ENCODE measurements at places on chromosomes 11 and 22.

GRCh38 chr22:47374273-47374771 lies 611.9 kb downstream of the TBC1D22A start:
- H3K4me1 ChIP-seq = no peaks in the 10 kb centered on the region
- H3K27ac ChIP-seq = no peak overlapping the region
- no peaks in the 10 kb centered on the region for H3K36me3 ChIP-seq
- no peak for DNase-seq

DNA sequence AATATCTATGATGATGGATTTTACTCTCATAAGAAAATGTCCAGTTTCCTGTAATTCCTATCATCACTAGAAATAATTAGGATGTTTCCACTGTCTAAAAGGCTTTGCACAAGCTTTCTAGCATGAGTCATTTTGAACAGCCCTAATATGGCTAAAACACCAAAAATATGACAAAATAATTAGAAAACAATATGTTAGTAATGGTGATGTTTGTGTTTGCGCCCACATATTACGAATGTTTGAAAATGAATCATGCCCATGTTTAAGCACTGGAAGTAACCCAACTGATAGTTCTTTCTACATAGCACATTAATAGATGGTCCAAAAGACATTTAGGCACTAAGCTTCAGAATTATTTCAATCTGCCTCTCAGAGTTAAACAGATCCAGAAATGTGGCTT lies 96.0 kb downstream of the TRPC6 start:
- H3K4me3 ChIP-seq = no peak overlapping the region
- H3K36me3 ChIP-seq = no peaks in the 10 kb centered on the region
- no peaks in the 10 kb centered on the region for H3K4me1 ChIP-seq

DNA sequence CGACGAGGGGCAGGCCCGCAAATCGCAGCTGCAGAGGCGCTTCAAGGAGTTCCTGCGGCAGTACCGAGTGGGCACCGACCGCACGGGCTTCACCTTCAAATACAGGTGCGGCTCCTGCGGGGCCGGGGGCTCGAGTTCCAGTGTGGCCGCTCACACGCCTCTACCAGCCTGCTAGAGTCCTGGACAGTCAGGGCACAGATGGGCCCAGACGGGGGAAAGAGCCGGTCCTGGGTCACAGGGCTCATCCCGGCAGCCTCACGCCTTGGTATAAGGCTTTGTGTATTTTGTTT lies 506 bp downstream of the MCM5 start:
- H3K4me3 ChIP-seq = peak overlapping the region; percentile 96
- DNase-seq = peak; percentile 68
- H3K27me3 ChIP-seq = no peaks in the 10 kb centered on the region
- H3K4me1 ChIP-seq = peaks cover 35% of the 10 kb centered on the region
- peak overlapping the region; percentile 73 for H3K27ac ChIP-seq

DNA sequence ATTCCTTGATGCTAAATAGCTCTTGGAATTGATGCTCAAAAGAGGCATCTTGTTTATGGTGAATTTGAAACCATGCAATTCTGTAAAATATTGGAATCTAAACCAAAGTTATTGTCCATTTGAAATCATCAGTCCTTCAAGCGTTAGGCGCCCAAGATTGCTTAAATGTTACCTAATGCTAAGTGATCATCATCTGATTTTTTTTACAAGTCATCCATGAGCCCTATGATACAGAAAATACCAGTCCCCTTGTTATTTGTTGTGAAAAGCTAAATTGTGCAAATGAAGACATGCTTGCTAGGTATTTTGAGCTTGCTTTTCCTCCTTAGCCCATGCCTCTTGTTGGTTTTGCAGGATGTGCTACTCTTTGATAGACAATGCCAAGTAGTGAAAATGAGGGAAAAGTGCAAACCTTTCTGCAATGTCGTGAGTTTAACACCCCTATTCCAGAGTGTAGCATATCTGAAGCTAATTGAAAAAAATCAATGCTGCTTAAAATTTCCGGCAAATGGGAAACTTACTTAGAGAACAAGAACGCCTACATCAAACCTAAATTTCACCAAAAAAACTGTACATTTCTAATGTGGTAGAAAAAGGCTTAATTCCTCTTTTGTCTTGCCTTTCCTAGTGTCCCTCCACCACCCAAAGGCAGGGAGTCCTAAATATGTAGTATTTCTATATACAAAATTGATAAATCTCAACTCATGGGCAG lies 1.9 kb downstream of the GRK3 start:
- no peaks in the 10 kb centered on the region for H3K27me3 ChIP-seq
- H3K4me1 ChIP-seq = peaks cover 38% of the 10 kb centered on the region
- no peak for DNase-seq
- no peak overlapping the region for H3K4me3 ChIP-seq

DNA sequence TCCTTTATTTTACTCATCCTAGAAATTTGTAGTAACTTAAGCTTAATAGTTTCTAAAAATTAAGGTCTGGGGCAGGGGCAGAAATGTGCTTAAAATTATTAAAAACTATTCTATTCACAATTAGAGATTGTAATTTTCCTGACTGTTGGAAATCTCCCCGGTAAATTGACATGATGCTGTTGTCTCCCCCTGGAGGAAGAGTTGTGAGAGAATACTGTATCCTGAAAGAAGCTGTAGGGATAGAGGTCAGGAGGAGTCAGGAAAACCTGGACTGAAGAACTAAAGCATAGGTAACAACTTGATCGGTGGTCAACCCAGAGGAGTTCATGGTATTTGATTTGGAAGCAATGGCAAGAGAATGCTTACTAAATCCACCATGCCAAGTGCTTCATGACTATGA lies 16.2 kb upstream of the ESAM start:
- H3K4me3 ChIP-seq = no peak overlapping the region
- H3K27ac ChIP-seq = no peak overlapping the region
- peaks cover 7% of the 10 kb centered on the region for H3K4me1 ChIP-seq
- DNase-seq = no peak

DNA sequence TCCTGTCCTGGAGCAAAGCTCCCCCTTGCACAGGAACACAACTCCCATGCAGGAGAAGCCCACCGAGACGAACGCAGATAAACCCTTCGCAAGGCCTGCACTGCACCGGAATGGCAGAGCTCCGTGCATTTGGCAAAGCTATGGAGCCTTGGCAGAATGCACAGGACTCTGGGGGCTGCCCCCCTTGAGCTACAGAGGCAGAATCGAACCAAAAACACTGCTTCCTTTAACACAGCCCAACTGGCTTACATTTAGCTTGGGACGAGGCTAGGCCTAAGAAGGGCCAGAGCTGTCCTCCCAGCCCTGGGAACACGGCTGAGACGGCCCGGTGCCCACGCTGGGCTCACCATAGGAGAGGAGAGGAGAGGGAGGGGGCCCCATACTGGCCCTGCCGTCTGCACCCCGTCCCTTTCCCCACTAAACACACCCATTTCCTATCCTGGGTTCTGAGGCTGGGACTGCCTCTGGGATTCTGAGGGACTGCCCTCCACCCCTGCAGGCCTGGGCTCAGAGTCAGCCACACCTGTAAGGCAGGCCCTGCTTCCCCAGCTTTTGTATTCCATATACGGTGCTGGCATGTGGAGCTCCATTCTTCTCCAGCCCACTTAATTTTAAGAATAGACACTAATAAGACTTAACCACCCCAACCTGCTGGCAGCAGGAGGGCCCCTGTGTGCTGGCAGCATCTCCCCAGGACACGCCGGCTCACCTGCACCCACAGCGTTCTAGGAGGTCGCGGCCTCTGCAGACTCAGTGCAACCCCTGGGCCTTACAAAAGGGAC lies 32.9 kb downstream of the PPM1F start:
- no peak for DNase-seq
- no peak overlapping the region for H3K27ac ChIP-seq
- no peaks in the 10 kb centered on the region for H3K27me3 ChIP-seq
- no peaks in the 10 kb centered on the region for H3K36me3 ChIP-seq

DNA sequence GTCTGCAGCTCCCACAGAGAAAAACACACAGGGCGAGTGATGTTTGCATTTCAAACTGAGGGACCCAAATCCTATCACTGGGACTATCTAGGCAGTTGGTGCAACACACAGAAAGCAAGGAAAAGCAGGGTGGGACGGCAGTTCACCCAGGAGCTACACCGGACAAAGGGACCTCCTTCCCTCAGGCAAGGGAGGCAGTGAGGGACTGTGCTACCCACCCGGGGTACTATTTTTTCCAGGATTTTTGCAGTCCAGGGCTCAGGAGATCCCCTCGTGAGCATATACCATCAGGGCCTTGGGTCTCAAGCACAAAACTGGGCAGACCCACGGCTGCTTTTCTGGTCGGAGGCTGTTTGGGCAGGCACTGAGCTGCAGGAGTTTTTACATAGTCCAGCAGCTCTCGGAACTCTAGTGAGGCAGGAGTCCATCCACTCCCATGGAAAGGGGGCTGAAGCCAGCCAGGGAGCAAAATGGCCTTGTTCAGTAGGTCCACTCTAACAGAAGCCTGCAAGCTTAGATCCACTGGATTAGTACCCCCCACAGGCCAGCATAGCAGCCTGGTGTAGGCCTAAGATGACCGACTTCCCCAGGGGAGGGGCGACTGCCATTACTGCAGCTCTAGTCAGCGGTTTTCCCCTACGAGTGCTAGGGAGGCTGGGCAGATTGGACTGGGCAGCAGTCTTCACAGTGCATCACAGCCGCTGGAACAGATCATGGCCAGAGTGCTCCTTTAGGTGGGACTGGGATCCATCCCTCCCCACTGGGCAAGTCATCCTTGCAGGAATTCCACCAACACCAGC lies 28.2 kb downstream of the CARD18 start:
- DNase-seq = no peak
- no peak overlapping the region for H3K27ac ChIP-seq
- no peak overlapping the region for H3K4me3 ChIP-seq
- no peaks in the 10 kb centered on the region for H3K36me3 ChIP-seq

- no peak overlapping the region for H3K27ac ChIP-seq
- no peak for DNase-seq
- no peaks in the 10 kb centered on the region for H3K36me3 ChIP-seq
- no peak overlapping the region for H3K4me3 ChIP-seq
- no peaks in the 10 kb centered on the region for H3K27me3 ChIP-seq
Observed at GRCh38 chr11:8731647-8732323, 49.2 kb downstream of the RPL27A start.

DNA sequence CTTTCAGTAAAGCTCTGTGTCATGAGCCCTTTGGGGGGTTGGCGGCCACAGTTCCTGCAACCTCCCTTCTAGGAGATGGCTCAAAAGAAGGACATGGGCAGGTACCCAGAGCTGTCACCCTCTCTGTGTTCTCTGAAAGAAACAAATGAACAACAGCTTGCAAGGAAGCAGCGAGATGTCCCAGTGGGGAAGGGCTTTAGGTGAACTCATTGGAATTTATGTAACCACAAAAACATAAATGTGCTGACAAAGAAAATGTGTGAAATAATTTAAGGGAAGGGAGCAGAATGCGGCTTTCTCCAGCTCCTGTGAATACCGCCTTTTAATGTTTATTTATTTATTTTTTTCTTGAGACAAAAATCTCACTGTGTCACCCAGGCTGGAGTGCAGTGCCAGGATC lies 3.3 kb downstream of the PARVG start:
- H3K36me3 ChIP-seq = no peaks in the 10 kb centered on the region
- no peak for DNase-seq
- no peak overlapping the region for H3K4me3 ChIP-seq
- no peaks in the 10 kb centered on the region for H3K27me3 ChIP-seq
- H3K4me1 ChIP-seq = peaks cover 9% of the 10 kb centered on the region

- no peak for DNase-seq
- H3K4me3 ChIP-seq = no peak overlapping the region
- no peaks in the 10 kb centered on the region for H3K4me1 ChIP-seq
- H3K27ac ChIP-seq = no peak overlapping the region
- H3K36me3 ChIP-seq = no peaks in the 10 kb centered on the region
- no peaks in the 10 kb centered on the region for H3K27me3 ChIP-seq
Observed at GRCh38 chr11:119666061-119666460, 62.9 kb downstream of the NECTIN1 start.

GRCh38 chr11:97259884-97260283 lies 870.1 kb downstream of the JRKL start:
- H3K27ac ChIP-seq = no peak overlapping the region
- no peak overlapping the region for H3K4me3 ChIP-seq
- no peaks in the 10 kb centered on the region for H3K36me3 ChIP-seq
- DNase-seq = no peak
- no peaks in the 10 kb centered on the region for H3K27me3 ChIP-seq

DNA sequence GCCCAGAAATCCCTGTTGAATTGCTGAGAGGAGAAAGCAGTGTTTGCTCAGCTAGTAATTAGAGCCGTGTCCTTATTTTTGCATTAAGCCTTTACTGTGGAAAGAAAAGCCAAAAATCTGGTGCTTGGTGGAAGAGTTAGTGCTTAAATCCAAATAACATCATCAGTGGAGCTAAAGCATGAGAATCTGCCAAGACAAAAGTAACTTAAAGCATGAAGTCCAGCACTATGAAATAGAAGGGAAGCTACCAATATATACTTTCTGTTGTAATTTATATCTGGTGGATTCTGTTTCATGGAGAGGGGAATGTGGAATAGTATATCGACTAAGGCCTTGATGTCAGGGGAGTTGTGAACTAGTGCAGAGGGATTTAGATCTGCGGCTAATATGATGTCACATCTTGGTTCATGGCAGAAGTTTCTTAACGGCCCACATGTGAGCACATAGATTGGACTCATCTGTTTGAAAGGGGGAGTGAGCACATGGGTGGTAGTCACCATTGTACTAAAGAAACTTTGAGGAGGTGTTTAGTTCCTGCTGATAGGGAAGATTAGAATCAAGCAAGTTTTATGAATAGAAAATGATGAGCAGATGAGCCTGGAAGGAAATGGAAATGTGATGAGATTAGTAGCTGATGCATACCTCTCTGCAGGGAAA lies 224.4 kb upstream of the MTNR1B start:
- H3K27ac ChIP-seq = no peak overlapping the region
- no peaks in the 10 kb centered on the region for H3K36me3 ChIP-seq
- DNase-seq = no peak
- H3K27me3 ChIP-seq = no peaks in the 10 kb centered on the region
- H3K4me3 ChIP-seq = no peak overlapping the region
- H3K4me1 ChIP-seq = no peaks in the 10 kb centered on the region

DNA sequence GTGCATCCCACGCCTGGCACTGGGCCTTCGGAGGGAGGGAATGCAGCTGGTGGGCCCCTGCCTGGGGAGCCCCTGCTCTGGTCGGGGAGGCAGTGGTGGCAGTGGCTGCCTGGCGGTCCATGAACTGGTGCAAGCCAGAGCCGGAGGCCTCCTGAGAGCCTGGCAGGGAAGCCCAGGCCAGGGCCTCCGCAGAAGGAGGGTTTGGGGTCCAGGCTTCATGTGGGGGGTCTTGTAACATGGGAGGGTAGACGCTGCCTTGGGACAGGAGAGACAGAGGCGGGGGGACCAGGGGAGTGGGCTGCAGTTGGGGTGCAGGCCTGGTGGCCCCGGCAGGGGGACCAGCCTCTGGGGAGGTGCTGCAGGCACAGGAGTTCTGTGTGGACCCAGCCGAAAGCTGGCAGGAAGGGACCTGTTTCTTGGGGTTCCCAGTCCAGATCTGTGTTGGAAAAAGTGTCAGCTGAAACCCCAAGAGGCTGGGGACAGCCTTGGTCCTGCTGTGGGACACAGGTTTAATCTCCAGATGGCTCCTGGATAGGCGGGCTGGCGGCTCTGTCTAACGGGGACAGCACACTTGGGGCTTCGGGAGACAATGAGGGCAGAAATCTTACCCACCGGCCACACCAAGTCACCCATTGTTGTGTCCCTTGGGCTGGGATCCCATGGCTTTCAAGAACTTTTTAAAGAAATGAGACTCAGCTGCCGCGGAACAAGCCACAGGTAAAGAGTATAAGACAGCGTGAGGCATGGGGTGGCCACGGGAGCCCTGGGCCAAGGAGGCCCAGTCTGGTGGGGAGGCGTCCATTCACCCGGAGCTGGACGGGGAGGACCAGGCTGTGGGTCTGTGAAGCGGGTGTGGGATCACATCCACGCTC lies 73.5 kb downstream of the KCNQ1 start:
- H3K27me3 ChIP-seq = no peaks in the 10 kb centered on the region
- no peak overlapping the region for H3K4me3 ChIP-seq
- DNase-seq = no peak
- H3K36me3 ChIP-seq = no peaks in the 10 kb centered on the region
- no peak overlapping the region for H3K27ac ChIP-seq

All from Karpas-422 (cell line).